ENCODE measurements at places on chromosomes 13 and 19. TPM values are rescaled to one million over a fixed set of nuclear protein-coding genes. Genes with fewer than 3 reads are reported as not detected.

CYP2F1 gene
- not detected for total RNA-seq

NLRP11 gene
- total RNA-seq: not detected

FLT1 gene
- total RNA-seq: not detected

FAM124A gene
- not detected for total RNA-seq

C19orf33 gene
- total RNA-seq: 72.1 TPM

IRGC gene
- not detected for total RNA-seq

C2CD4C gene
- 0.21 TPM for total RNA-seq

CYP4F2 gene
- total RNA-seq: not detected

RNF126 gene
- total RNA-seq: 49.2 TPM

ATP5F1D gene
- total RNA-seq: 6.5 TPM

CBARP gene
- total RNA-seq: 2.4 TPM

THSD8 gene
- total RNA-seq: not detected

DCT gene
- total RNA-seq: 0.21 TPM

ATXN8OS gene
- total RNA-seq: not detected

IGFL2 gene
- total RNA-seq: not detected
